ENCODE measurements at places on chromosomes 2 and 18. TPM values are rescaled to one million over a fixed set of nuclear protein-coding genes. Genes with fewer than 3 reads are reported as not detected.

Gene SERPINB4
- total RNA-seq, result not detected

DNA sequence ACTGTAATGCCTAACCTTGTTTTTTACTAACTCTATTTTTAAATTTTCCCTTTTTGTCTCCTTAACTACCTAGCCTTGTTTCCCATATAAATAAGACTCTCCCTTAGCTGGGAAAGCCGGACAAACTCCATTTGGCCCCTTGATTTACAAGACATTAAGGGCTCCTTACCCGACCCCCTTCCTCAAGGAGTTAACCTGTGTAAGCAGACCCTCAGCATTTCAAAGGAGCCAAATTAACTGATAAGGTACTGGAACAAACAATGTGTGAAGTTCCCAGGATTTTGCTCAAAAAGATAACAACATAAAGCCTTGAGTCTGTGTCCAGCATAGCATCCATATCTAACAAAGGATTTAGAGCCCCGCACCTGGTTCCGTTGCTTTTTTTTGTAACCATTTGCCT is 59.6 kb upstream of the C2orf15 start:
- H3K27ac ChIP-seq, result no peak overlapping the region
- no peak for DNase-seq
- H3K4me3 ChIP-seq, result no peak overlapping the region
- peaks cover 8% of the 10 kb centered on the region for H3K27me3 ChIP-seq

- no peak for DNase-seq
- H3K27me3 ChIP-seq, result peaks cover 89% of the 10 kb centered on the region
- H3K27ac ChIP-seq, result no peak overlapping the region
Measured at GRCh38 chr18:28174181-28174905, 2.6 kb downstream of the CDH2 start.

DNA sequence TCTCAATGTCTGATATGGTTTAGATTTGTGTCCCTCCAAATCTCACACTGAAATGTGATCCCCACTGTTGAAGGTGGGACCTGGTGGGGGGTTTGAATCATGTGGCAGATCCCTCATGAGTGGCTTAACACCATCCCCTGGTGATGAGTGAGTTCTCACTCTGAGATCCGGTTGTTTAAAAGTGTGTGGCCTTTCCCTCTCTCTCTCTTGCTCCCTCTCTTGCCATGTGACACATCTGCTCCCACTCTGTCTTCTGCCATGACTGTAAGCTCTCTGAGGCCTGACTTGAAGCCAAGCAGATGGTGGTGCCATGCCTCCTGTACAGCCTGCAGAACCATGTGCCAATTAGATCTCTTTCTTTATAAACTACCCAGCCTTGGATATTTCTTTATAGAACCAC is 108.8 kb downstream of the RBMS1 start:
- no peak overlapping the region for H3K4me3 ChIP-seq
- no peak for DNase-seq
- H3K4me1 ChIP-seq, result peaks cover 26% of the 10 kb centered on the region
- peak overlapping the region; percentile 84 for H3K27ac ChIP-seq
- H3K36me3 ChIP-seq, result no peaks in the 10 kb centered on the region

DNA sequence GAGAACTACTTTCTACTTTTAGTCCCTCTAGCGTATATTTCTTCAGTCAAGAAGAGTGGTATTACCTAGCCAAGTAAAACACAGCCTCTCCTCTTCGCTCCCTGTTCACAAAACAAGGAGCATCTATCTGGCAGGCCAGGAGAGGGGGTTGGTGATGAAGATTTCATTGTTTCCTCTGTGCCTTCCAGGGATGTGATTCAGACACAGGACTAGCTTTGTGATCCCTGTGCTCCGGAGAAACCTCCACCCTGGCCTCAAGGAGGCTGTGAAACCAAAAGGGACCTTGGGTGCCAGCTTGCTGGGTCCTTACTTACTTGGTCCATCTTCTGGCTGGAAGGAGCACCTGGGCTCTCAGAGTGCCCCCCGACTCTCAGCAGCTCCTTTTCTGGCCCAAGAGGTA is 5.7 kb downstream of the RHOB start:
- no peak for DNase-seq
- H3K36me3 ChIP-seq, result no peaks in the 10 kb centered on the region
- peaks cover 30% of the 10 kb centered on the region for H3K4me1 ChIP-seq
- H3K27ac ChIP-seq, result peak overlapping the region; percentile 99
- H3K4me3 ChIP-seq, result no peak overlapping the region
- no peaks in the 10 kb centered on the region for H3K27me3 ChIP-seq

DNA sequence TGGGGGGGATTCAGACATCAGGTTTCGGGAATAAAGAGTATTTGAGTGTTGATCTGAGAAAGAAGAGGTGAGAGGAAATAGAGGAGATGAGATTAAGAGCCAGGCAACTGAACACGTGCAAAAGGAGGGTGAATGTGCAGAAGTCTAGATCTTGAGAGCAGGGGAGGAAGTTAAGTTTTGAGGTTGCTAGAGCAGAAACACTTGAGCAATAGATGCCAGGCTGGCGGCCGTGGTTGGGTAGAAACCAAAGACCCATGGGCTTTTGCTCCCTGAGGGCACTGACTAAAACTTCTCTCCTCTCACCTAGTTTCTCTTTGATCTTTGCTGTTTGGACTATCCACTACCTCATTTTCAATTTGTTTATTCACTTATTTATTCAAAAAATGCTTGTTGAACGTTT is 116.0 kb downstream of the CDC42EP3 start:
- no peak for DNase-seq
- H3K4me3 ChIP-seq, result no peak overlapping the region
- H3K27me3 ChIP-seq, result no peaks in the 10 kb centered on the region
- no peak overlapping the region for H3K27ac ChIP-seq

- peak overlapping the region; percentile 71 for H3K4me3 ChIP-seq
- no peaks in the 10 kb centered on the region for H3K36me3 ChIP-seq
- H3K27me3 ChIP-seq, result peaks cover 26% of the 10 kb centered on the region
- H3K4me1 ChIP-seq, result peaks cover 6% of the 10 kb centered on the region
- peak; percentile 66 for DNase-seq
Measured at GRCh38 chr2:221572821-221573429, 821 bp upstream of the EPHA4 start.

GRCh38 chr2:225112362-225113126 is 70.3 kb upstream of the DOCK10 start:
- DNase-seq, result peak; percentile 9
- no peak overlapping the region for H3K4me3 ChIP-seq
- H3K4me1 ChIP-seq, result no peaks in the 10 kb centered on the region
- H3K36me3 ChIP-seq, result no peaks in the 10 kb centered on the region
- no peaks in the 10 kb centered on the region for H3K27me3 ChIP-seq
- H3K27ac ChIP-seq, result no peak overlapping the region

GRCh38 chr2:229719926-229720647 is 5.7 kb upstream of the DNER start:
- H3K4me3 ChIP-seq, result no peak overlapping the region
- peaks cover 42% of the 10 kb centered on the region for H3K27me3 ChIP-seq
- peaks cover 4% of the 10 kb centered on the region for H3K4me1 ChIP-seq
- H3K36me3 ChIP-seq, result no peaks in the 10 kb centered on the region

- no peaks in the 10 kb centered on the region for H3K27me3 ChIP-seq
- H3K4me1 ChIP-seq, result no peaks in the 10 kb centered on the region
Measured at GRCh38 chr2:126748188-126748760, 92.3 kb downstream of the GYPC start.

DNA sequence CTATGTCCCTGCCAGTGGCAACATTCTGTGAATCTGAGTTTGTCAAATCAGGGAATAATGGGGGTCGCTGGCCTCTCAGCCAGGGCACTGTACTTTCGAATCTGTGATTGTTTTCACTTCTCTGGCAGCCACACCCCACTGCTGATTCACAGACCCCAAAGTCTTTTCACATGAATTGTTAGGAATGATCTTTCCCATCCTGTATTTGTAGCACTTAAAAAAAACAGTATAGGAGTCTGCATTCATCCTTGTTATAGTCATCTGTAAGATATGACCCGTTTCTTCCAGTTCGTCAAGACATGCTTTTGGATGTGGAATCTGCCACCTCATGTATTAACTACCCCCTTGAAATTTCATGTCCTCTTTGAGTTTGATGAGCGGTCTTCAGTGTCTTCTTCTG is 928 bp downstream of the NAGK start:
- H3K27me3 ChIP-seq, result no peaks in the 10 kb centered on the region
- H3K27ac ChIP-seq, result peak overlapping the region; percentile 95
- peaks cover 3% of the 10 kb centered on the region for H3K36me3 ChIP-seq
- DNase-seq, result no peak
- peak overlapping the region; percentile 77 for H3K4me3 ChIP-seq
